ENCODE measurements at places on chromosomes 11 and 22.

GRCh38 chr22:36858156-36858555, 2.6 kb upstream of the NCF4 start:
- no peak for DNase-seq

DNA sequence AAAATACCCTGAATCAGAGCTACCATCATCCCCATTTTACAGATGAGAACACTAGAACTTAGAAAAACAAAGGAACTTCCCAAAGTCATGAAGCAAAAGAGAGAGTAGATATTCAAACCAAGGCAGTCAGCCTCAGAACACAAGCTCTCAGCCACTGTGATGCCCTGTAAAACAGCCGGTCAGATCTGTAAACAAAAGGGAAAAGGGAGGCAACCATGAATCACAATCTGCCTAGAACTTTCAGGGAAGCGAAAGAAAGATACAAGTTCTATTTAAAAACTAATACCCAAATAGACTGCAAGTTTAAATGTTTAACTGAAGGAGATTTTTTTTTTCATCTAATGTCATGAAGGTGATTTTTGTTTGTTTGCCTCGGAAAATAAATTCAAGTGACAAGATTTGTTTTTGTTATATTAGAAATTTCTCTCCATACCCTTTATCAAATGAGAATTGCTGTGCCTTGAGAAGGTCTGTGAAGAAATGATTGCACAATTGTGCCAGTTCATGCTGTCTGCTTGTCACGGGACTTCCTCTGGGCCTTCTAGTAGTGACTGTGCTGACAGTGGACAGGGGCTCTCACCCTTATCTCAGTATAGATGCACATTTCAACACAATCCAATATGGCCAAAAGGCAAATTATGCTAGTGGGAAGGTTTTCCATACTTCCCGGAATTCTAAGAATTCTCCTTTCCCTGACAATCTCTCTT, 11.7 kb downstream of the SAA1 start:
- DNase-seq = no peak

DNA sequence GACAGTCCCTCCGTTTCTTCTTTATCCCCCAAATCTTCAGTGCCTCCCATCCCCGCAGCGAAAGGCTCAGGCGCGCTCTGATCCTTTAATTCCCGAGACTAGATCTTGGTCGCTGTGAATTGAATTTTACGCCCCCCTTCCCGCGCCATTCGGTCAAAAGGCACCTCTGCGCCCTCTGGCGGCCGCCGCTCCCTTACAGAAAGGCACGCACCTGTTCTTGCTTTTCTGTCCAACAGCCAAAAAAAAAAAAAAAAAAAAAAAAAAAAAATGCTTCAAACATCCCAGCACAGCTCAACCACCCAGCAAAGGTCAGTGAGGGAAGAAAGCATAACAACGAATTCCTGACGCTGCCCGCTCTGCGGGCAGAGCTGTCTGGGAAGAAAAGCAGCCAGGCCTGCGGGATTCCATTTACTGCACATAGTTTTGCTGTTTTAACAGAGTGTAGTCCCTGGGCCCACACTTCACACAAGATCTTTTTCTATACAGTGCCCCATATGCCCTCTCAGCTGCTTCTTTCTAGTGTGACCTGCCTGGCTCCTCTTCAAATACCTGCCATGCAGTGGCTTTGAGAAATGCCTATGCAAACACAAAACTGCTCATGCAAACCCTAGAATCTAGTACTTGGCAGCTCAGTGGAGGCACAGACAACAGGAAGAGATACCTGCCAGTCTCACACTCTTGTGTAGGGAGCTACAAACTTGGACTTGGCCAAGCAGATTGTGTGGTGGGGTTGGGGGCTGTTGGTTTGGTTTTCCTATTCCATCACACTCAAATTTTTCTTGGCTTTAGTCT, 1.3 kb upstream of the ESAM start:
- peak; percentile 84 for DNase-seq

DNA sequence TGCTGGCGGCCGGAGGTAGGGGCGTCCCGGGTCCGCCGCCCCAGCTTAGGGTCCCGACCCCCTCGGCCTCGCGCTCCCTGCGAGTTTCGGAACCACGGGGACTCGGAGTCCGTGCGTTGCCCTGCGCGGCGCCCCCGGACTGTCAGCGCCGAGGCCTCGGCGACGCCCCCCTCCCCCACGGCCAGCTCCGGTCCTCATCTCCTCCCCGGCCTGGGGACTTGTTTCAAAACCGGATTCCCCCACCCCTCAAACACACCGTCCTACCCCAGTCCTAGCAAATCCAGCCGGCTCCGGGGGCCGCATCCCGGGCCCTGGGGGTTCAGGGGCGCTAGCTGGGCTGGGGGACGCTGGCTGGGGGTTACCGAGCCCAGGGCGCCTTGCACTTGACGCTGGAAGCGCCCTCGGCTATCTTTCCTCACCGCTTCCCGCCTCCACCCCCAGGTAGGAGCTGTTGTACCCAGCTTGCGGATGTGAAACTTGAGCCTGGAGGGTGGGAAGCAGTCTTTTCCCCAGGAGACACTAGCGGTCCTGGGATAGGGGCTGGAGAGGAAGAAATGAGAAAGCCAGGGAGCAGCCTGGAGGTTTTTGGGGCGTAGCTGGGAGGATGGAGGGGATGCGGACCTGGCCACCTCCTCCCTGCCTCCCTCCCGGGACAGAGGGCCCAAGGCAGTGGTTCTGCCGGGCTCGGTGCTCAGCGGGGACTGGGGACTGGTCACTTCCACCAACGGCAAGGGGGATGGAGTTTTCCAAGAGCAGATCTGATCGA, 550 bp downstream of the FBLN1 start:
- no peak for DNase-seq

DNA sequence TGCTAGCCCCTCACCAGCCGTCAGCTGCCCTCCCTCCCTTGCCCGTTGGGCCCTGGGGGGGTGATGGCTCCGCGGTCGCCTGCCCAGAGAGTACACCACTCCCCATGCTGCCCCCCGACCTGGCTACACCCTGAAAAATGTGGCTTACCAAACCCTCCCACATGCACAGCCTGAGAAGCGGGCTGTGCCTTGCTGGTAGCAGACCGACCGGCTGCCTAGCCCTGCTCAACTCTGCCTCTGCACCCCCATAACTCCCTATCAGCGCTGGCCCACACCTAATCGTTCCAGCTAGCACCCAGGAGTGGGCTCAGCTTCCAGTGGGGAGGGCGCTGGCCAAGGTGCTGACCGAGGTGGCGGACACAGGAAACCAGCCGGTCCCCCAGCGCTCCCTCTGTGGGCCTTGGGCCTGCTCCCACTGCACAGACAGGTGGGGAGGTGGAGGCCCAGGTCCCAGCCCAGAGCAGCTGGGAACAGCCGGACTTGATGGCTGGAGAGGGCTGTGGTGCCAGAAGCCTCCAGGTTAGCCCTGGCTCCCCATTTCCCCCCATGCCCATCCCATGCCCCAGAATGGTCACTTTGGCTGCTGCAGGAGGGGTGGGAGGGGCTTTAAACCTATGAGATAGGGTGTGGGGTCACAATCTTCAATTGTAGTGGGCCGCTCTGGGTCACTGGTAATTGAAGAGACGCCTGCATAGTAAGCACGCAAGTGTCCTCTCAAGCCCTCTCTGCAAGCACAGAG, 32.1 kb upstream of the PRODH start:
- DNase-seq = no peak

Measured in activated T-cell treated with anti-CD3 and anti-CD28 coated beads for 4 hours (primary cell).